ENCODE measurements at places on chromosomes 16 and 17.

GRCh38 chr16:11374255-11374654 lies 29.0 kb downstream of the RMI2 start:
- DNase-seq = no peak

- DNase-seq = peak; percentile 91
Observed at GRCh38 chr16:10992797-10993196, 48.4 kb downstream of the CLEC16A start.

GRCh38 chr17:45143767-45144198 lies 4.5 kb upstream of the HEXIM1 start:
- peak; percentile 87 for DNase-seq

DNA sequence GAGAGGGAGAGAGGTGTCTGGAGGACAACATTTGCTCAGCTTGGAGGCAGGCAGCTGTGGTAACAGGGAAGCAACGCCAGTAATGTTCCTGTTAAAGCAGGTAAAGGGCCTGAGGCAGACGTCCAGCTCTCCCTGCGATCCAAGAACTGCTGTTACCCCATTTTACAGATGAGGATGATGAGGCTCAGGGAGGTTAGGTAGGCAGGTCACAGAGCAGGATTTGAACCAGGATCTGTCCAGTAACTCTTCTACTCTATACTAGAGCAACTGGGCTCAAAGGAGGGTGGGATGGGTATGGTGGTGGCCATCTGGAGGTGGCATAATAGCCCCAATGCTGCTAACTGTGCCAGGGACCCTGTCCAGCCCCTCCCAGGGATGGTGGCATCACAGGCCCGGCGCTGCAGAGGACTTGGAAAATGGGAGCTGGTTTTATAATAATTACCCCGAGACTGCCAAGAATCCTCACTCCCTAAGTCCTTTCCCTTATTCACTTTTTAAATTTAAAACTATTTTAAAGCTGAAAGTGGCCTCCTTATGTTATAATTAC lies 12.0 kb downstream of the CA7 start:
- DNase-seq = no peak

GRCh38 chr16:56679818-56680217 lies 2.5 kb upstream of the MT1X start:
- DNase-seq = no peak

DNA sequence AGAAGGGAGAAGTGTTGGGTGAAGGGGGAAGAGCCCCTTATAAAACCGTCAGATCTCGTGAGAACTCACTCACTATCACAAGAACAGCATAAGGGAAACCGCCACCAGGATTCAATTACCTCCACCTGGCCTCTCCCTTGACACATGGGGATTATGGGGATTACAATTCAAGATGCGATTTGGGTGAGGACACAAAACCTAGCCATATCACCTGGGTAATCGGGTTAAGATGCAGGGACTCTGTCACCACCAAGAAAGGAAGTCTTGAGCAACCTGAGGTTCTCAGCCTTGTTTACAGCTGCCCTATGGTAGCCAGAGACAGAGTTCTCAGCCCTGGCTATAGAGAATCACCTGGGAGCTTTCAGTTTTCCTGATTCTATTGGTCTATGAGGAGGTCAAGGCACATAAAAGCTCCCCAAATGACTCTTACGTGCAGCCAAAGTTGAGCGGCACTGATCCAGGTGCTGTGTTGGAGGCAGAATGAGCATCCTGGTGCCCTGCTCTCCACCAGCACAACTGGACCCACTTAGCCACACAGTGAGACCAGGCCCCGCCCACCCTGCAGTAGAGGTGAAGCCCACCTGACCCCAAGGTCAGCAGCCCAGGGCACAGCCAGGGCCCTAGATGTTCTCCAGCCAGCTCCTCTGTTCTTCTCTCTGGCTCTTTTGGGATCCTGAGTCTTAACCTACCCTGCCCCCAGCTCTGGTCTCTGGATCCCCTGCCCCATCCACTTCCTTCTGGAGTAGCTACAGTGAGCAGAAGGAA lies 138.5 kb upstream of the CDH5 start:
- no peak for DNase-seq

- DNase-seq = no peak
Observed at GRCh38 chr17:17541640-17542001, 45.4 kb upstream of the RASD1 start.

DNA sequence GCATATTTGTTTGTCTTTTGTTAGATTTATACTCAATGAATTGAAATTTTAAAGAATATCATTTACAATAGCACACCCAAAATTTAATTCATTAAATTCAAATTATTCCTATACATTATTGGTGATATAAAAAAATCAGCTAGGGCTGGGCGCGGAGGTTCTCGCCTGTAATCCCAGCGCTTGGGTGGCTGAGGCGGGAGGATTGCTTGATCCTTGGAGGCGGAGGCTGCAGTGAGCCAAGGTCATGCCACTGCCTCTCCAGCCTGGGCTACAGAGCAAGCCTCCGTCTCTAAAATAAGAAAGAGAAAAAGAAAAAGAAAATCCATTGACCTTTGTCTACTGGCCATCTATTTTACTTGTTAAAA lies 4.5 kb upstream of the PRDM7 start:
- DNase-seq = no peak

GRCh38 chr16:3599922-3600321 lies 11.5 kb downstream of the SLX4 start:
- DNase-seq = no peak

DNA sequence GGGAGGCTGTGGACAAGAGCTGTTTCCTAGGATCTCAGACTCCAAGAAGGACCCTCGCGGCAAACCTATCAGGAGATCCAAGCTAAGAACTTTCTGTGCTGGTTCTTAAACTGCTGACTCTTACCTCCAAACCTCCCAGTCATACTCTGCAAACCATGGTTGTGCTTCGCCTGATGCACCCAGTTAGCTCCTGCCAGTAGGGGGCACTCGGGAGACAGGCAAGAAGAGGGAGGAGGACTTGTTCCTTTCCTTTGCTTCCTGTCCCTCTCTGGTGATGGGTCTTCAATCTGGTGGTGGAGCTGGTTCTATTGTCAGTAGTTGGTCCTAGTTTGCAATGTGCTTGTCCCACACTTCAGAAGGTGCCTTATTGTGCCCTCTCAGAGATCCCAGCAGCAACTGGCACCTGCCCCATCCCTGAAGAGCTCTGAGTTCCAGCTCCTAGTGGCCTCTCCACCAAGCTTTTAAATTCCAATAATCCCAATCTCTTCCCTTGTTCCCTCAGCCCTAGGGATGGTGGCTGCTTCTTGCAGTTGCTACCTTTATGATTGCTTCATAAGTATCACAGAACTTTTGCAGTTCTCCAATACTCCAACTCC lies 113.5 kb upstream of the RPL38 start:
- DNase-seq = peak; percentile 3

DNA sequence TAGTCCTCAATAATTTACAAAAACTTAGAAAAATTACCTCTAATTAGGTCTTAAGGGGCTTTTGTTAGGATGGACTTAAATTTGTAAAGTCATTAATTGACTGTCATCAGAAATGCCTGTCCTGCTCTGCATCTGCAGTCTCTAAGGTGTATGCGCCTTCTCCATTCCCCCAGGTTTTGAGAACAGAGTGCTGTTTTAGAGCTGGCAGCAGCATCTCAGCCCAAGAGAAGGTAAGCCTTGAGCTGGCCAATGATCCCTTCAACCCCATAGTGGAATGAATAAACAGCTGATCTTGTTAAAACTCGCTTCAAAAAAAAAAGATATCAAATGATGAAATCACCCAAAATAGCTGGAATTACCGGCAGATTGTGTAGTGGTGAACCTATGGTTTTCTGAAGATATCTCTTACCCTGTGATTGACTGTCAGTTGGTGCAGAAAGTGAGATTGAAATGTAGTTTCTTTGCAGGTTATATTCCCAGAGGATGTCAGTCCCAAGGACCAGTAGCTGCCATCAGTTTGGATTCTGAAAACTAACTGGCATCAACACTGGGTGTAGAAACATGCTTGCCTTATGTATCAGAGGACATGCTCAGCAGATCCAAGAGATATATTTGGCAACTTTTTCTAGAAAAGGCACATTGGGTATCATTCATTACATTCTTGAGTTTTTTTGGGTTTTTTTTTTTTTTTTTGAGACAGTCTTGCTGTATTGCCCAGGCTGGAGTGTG lies 25.7 kb downstream of the TRPV2 start:
- DNase-seq = peak; percentile 33

DNA sequence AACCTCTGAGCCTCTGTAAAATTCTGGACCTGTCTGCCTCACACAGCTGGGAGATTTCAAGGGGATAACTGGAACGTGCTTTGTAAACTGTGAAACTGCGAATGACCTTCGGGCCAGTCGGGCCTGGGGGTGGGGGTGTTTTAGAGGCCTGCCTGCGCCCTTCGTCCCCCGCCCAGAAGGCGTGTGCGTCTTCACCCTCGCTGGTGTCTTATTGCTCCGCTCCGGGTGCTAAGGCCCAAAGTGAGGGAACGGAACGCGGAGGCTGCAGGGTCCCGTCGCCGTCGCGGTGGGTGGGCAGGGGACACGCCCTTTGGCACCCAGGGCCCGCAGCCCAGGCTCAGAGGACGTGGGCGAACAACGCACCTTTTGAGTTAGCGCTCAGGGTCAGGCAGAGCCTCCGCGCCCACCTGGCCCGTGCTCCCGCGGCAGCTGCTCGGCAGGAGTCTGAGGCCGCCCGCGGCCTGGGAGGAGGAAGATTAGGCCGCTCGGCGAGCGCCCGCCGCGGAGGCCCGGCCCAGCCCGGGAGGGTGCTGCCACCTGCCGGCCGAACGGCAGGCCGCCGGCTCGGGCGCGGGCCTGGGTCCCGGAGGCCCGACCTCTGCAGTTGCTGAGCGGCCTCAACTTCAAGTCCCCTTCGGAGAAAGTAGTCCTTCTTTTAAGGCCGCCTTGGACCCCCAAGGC lies 29.7 kb downstream of the DCAKD start:
- DNase-seq = peak; percentile 55

DNA sequence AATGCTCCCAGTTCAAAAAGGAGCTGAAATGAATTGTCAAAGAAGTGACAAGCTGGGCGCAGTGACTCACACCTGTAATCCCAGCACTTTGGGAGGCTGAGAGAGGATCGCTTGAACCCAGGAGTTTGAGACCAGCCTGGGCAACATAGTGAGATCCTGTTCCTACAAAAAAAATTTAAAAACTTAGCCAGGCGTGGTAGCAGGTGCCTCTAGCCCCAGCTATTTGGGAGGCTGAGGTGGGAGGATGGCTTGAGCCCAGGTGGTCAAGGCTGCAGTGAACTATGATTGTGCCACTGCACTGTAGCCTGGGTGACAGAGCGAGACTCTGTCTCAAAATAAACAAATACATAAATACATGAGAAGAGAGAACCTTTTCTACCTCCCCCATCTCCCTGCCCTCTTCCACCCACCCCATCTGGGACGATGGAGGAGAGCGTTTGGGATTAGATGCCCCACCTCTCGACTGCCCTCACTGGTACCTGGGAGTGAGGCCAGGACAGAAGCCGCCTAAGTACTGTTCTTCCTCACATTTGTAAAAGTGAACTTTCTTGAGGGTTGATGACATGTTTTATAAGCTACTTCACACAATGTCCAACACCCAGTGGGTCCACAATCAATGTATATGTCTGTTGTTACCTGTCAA lies 2.4 kb downstream of the IL4R start:
- DNase-seq = no peak

DNA sequence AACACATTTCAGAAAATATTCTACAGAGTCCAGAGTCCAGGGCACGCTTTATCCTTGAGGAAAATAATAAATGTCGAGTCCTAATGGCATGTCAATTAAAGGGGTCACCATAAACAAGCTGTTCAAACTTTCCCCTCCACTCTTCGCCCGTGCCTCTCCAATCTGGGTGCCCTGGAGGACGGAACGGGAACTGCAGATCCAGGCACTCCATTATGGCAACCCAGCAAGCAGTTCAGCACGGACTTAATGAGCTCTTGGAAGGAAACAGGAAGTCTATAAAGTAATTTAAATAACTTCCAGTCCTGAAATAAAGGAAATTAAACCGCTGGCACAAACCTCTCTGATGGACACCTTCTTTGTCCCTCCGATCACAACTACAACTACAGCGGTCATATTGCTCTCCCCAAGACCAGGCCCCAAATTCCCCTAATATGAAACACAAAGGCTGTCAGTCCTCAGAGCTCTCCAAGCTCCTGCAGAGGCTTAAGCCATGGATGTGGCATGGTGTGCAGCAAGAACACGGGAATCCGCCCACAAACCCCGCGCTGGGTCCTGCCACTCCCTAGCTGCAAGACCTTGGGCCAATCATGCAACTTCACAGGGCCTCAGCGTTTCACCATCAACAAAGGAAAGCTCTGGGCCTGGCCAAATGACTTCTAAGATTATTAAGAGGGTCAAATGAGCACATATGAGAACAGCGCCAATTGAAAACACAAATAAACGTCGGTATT lies 52.6 kb downstream of the ZFHX3 start:
- DNase-seq = no peak

- DNase-seq = no peak
Observed at GRCh38 chr16:47965439-47965838, 190.4 kb downstream of the ABCC12 start.

GRCh38 chr17:29766796-29767327 lies 144.2 kb upstream of the CORO6 start:
- DNase-seq = no peak

- no peak for DNase-seq
Observed at GRCh38 chr16:48555597-48556242, 54.3 kb downstream of the N4BP1 start.

DNA sequence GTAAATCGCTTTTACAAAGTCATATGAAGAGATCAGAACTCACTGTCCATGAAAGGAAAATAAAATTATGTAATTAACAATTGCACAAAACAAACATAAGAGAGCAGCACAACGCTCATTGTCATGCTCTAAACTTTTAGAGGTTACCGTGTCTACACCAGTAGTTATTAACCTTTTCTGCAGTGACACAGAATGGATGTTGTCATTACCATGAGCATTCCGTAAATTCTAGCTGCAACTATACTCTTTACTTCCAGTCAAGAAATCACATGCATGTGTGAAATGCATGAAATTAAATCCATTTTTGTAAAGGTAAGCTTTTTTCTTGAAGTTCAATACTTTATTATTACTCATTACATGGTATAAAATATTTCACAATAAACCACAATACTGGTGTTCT lies 38.2 kb downstream of the USP32 start:
- DNase-seq = no peak

GRCh38 chr17:8847891-8848290 lies 19.6 kb downstream of the PIK3R6 start:
- no peak for DNase-seq

GRCh38 chr17:75843577-75844529 lies at the start of gene UNC13D:
Gene UNC13D (minus strand): TSS chr17:75844404. CDS start chr17:75844337, 67 bp downstream.
- DNase-seq = no peak

- DNase-seq = no peak
Observed at GRCh38 chr16:72924537-72924926, 123.4 kb downstream of the ZFHX3 start.

- DNase-seq = no peak
Observed at GRCh38 chr17:29573871-29574731, 5.6 kb downstream of the TP53I13 start.

- DNase-seq = no peak
Observed at GRCh38 chr16:3864562-3864961, 16.0 kb downstream of the CREBBP start.
